ENCODE measurements at places on chromosomes 1 and 21.

- DNase-seq: no peak
These were observed 62.2 kb downstream of the ZNF684 start for GRCh38 chr1:40593449-40594186.

- DNase-seq: no peak
These were observed 10.1 kb upstream of the MATN1 start for GRCh38 chr1:30733493-30733892.

DNA sequence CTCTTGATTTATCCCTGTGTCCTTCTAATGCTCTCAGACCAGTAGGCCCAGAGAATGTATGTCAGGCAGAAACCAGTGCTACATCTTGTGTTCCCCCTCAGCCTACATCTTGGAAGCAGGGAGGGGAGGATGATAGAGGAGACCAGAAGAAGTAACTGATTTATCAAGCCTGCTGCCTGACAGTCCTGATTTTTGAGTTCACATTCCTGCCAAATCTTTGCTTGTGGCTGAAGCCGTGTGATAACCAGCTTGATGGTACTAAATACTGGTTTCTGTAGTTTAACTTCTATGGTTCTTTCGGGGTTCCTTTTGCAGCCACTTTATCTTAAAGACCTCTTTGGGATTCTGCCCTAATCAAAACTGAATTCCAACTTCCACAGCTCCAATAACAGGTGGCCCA is 59.7 kb upstream of the WDR26 start:
- no peak for DNase-seq

GRCh38 chr1:206430031-206430983 is 40.0 kb upstream of the IKBKE start:
- DNase-seq: no peak

DNA sequence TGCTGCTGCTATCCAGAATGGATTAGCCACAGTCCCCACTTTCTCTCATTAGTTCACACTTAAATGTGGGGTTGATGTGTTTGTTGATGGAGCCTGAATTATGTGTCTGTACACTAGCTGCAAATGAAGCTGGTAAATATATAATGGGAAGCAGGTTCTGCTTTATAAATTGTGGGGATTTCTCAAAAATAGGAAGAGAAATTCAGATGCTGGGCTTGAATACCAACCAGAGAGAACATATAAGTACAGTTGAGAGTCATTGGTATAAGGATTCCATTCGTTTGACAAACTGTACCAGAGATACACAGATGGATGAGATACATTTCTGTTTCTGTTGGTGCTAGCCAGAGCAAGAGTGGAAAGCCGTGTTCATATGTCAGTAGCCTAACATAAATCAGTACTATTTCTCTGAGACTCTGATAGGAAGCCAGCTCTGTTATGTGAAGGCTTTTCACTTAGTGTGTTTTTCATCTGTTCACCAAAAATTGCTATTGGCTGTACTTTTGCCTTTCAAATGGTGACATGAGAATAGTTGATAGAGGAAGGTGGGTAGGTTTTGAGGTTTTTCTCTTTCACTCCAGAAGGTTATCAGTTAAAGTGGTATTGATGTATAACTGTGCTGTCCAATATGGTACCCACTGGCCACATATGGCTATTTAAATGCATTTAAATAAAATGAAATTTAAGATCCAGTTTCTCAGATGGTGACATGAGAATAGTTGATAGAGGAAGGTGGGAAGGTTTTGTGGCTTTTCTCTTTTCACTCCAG is 15.6 kb downstream of the SMG7 start:
- DNase-seq: no peak

DNA sequence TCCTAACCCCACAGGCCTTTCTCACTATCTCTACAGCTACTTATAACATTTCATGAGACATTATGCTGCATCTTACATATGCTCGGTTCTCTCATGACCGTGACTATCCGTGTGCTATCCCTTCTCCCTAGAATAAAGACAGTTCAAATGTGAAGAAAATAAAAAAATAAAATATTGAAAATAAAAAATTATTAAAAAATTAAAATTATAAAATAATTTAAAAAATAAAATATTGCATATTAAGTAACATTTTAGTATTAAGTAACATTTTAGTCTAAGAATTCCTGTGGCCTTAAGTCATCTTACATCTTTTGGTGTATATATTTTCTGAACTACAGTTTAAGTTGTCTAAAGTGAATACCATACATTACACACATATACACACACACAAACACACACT is 415.5 kb downstream of the DPYD start:
- no peak for DNase-seq

- no peak for DNase-seq
These were observed 454.3 kb downstream of the MATN1 start for GRCh38 chr1:30268923-30269666.

DNA sequence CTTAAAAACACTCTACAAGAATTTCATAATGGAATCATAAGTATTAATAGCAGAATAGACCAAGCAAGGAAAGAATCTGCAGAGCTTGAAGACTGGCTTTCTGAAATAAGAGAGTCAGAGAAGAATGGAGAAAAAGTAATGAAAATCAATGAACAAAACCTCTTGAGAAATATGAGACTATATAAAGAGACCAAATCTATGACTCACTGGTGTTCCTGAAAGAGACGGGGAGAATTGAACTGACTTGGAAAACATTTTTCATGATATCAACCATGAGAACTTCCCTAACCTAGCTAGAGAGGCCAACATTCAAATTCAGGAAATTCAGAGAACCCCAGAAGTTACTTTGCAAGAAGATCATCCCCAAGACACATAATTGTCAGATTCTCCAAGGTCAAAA is 85.6 kb downstream of the GDAP2 start:
- DNase-seq: no peak

GRCh38 chr1:12014141-12014991 is 4.9 kb upstream of the MIIP start:
- DNase-seq: no peak

DNA sequence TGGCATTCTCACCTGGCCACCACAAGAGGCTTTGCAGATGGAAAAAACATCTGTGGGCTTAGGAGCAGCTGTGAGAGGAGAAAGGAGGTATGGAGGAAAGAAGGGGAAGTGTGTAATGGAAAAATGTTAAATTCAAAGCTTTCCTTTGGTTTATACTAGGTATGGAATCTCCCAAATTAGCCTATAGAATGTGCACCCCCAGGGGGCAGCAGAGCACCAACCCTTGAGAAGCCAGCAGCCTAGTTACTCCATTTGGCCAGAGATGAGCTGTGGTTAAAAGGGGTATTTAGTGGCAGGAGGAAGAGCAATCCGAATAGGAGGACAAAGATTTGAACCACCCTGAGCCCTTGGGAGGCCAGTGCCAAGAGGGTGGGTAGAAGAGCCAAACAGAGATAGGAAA is 97.5 kb upstream of the CTTNBP2NL start:
- DNase-seq: peak; percentile 54

GRCh38 chr1:31354283-31354682 is 18.6 kb downstream of the FABP3 start:
- no peak for DNase-seq

DNA sequence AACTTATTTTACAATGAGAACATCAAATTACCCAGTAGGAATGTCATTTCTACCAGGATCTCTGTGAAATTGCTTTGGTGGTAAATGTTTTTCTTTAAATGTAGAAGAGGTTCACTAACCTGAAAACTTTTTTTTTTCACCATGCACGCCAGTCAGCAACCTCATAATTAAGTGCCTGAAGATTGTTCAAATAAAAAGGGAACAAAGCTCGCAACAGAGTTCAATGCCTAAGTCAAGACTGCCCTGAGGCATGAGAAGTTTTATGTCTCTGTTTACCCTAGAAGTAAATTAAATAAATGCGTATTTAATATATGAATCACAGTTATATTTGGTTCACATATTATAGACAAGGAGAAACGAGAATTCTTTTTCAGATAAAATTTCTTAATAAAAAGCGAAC is 13.8 kb upstream of the SYDE2 start:
- no peak for DNase-seq

- DNase-seq: no peak
These were observed 1.1 kb downstream of the NENF start for GRCh38 chr1:212433577-212434462.

DNA sequence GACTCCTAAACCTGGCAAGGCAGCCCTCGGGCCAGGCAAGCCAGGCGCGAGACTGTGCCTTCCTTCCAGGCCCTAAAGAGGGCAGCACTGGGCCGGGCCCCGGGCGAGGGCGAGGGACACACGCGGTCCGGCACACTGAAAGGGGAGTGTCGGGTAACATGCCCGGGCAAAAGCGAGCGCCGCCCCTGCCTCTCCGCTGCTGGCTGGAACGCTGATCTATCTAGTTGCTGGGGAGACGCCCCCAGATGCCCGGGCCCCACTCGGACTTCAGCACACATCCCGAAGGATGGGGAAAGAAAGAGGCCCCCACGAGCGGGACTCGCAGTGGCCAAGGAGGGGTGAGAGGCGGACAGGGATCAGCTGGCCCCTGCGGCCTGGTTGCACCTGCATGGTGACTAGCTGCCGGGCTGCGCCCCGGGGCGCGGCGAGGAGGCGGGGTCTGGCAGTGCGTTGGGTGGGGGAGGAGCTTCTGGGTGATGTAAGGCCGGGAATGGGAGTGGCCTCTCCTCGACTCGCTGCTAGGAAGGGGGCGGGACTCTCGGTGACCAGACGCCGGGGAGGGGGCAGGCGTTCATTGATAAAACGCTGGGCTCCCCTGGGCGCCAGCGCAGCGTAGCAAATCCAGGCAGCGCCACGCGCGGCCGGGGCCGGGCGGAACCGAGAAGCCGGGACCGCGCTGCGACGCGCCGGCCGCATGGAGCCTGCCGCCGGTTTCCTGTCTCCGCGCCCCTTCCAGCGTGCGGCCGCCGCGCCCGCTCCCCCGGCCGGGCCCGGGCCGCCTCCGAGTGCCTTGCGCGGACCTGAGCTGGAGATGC is at the start of gene PLK3:
PLK3 (plus strand) TSS at position 608 of the 815 bp plus-strand sequence; CDS start at position 695, 87 bp downstream.
- peak; percentile 99 for DNase-seq

GRCh38 chr1:71796006-71796405 is 486.3 kb downstream of the NEGR1 start:
- peak; percentile 4 for DNase-seq

GRCh38 chr1:175272361-175272760 is 79.8 kb upstream of the KIAA0040 start:
- DNase-seq: no peak

DNA sequence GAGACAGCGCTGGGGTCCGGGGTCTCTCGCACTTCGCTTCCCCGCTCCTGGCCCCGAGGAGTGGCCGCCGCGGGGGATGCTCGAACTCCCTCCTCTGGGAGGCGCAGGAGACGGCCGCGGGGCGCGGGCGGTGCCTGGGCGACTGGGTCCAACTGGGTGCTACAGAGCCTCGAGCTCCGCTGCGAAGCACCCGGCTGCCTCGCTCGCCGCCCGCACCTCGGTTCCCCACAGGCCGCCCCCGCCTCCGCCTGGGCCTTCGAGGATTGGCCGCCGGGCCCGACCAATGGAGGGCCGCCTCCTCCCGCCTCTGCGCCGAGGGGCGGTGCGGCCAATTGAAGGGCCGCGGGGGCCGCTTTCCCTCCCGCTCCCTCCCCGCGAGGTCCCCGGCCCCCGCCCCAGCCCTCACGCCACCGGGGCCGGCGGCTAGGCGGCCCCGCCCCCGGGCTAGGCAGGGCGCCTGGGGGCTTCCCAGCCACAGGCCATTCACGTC is at the start of gene CNN3:
CNN3 (minus strand) TSS at position 196 of the 490 bp plus-strand sequence. CDS start 216 bp downstream, outside the sequence.
- peak; percentile 97 for DNase-seq

GRCh38 chr1:154157520-154158306 is 2.8 kb upstream of the NUP210L start:
- DNase-seq: peak; percentile 29

DNA sequence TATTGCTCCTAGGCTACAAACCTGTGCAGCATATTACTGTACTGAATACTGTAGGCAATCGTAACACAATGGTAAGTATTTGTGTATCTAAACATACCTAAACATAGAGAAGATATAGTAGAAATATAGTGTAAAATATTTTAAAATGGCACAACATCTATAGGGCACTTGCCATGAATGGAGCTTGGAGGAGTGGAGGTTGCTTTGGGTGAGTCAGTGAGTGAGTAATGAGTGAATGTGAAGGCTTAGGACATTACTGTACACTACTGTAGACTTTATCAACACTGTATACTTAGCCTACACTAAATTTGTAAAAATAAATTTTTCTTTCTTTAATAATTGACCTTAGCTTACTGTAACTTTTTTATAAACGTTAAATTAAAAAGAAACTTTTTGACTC is 7.9 kb downstream of the LEFTY2 start:
- DNase-seq: no peak

Measured in hepatocyte (in vitro differentiated cells).